ENCODE measurements at places on chromosomes 12 and 14.

GRCh38 chr14:93994919-93995682 is 2.0 kb upstream of the CCDC197 start:
- peak; percentile 43 for DNase-seq

- DNase-seq = no peak
Measured at GRCh38 chr12:7609495-7609894, 56.2 kb downstream of the APOBEC1 start.

- no peak for DNase-seq
Measured at GRCh38 chr14:23137813-23138535, 18.9 kb upstream of the CEBPE start.

DNA sequence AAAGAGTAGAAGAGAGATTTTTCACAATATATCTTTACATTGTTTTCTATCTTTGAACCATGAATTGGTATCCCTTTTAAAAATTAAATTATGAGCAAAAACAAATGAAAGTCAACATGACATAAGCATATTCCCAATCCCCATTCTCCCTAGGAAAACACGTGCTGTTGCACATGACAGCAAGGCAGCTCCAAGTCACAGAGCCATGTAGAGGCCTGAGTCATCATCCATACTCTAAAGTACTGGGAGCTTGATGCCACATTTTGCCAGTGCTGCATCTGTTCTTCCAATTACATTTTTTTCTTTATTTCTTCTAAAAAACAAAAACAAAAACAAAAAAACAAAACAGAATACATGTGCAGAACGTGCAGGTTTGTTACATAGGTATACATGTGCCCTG is 115.2 kb downstream of the ITPR2 start:
- no peak for DNase-seq

GRCh38 chr12:131041216-131041967 is 87.7 kb downstream of the ADGRD1 start:
- no peak for DNase-seq

GRCh38 chr12:94644141-94644979 is 6.0 kb downstream of the TMCC3 start:
- DNase-seq = no peak

DNA sequence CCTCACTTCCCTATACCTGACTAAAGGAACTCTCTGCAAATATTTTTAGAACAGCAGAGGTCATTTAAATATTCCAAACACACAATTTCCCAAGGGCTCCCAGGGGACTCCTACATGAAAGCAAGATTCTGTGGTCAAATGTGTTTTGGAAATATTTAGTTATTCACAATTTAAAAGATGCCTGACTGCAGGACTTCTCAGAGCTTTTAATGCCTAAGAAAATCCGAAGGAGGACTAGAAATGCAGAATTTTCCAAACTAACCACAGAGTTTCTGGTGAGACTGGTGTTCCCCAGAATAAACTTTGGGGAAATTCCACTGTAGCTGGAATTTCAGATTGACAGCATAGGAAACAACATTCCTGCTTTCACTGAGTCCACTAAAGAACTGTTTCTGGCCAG is 84.8 kb upstream of the MAP1LC3B2 start:
- DNase-seq = no peak

- no peak for DNase-seq
Measured at GRCh38 chr12:26396402-26396801, 201.0 kb downstream of the SSPN start.

DNA sequence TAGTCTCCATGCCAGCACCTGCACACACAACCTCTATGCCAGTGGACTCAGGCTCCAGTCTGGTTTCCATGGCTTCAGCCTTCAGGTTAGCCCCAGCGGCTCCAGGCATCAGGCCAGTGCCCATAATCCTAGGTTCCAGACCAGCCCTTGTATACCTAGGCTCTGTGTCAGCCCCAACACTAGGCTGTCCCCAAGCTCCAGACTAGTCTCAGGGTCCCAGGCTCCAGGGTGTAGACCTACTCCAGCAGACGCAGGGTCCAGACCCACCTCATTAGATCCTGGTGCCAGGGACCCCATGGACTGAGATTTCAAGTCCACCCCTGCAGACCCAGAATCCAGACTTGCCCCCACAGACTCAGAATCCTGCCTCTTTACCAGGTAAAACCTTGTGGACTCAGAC is 275.9 kb downstream of the SLC16A7 start:
- DNase-seq = no peak
